ENCODE measurements at places on chromosomes 5 and 9. TPM values are rescaled to one million over a fixed set of nuclear protein-coding genes. Genes with fewer than 3 reads are reported as not detected.

The GRM6 gene
- not detected for total RNA-seq

DNA sequence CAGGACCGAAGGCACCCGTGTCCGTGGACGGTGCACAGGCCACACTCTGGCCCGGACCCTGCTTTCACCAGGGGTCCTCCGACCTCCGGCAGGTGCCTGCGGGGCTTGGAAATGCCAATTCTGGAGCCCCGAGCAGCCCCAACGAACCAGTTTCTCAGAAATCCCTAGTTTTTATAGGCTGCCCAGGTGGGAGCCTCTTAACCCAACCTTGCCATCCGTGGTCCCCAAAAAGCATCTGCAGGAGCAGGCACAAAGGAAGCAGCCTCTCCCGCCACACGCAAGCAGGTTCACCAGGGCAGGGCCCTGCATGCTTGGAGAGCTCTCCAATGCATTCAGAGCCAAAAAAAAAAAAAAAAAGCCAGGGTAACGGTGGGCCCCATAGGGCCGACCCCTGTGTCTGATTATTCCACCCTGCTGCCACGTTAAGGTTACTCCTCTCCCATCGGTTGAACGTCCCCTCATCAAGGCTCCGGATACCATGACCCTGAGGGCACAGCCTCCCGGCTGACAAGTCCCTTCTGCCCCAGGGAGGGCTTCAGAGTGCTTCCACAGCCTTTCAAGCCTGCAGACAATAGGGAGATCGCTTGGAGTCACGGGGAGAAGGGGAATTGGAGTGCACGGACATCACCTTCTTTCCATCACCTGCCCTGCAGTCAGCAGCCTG lies 796 bp upstream of the TPRN start:
- DNase-seq = no peak

DNA sequence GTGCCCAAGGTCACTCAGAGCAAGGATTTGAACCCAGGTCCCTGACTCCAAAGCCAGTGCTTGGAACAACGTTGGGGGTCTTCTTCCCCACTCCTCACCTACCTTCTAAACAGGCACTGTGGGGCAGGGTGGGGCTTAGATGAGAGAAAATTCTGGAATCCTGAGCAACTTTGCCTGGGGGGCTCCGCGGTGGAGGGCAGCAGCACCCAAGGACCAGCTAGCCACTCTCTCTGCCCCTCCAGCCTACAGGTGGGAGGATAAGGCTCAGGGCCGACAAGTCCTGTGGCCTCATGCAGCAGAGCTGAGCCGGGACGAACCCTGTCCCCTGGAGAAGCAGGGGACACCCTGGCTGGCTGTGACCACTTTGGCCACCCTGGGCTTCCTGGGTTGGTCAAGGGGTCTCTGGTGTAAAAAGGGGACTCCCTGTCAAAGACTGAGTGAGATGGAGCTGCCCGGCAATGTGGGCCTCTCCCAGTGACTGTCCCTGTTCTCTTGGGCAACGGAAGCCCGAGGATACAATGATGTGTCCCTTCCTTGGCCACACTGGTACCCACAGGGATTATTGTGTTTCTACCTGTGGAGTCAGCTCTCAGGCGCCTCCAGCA lies 26.5 kb downstream of the CEL start:
- no peak for DNase-seq

DNA sequence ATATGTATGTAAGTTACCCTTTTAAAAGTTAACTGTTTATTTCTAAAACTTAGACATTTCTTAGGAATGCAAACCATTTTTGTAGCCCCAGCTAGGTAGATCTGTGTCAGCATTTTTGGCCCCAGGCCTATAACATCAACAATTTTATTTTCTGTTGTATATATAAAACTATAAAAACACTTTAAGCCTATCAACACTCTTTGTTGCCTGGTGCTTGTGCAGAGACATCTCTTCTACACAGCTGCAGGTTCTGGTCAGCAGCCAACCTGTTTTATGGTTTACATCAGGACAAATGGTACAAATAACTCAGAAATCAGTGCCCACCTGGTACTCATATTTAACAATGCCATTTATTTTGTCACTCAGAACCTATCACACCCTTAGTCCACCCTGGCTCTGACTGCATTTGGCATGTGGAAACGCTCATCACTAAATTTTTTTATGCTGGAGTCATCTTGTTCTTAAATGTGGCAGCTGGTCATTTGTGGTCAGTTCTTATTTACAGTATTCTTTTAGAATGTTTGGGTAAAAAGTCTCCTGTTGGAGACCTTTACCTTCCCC lies 173.4 kb downstream of the DNAH5 start:
- no peak for DNase-seq

DNA sequence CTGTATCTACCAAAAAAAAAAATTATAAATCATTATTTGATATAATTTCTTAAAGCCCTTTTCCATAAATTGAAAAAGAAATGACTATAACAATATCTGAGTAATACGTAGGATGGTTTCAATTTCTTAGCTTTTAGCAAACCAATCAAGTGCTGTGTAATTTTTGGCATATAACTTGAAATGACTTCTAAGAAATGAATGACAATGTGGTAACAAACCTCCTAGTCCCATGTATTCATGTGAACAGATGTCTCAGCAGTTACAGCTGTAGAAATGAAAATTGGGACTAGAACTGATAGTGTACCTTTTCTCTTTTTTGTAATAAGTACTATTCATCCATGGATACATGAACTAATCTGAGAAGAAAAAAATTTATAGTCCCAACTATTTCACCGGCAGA lies 307.0 kb downstream of the BNC2 start:
- DNase-seq = no peak

DNA sequence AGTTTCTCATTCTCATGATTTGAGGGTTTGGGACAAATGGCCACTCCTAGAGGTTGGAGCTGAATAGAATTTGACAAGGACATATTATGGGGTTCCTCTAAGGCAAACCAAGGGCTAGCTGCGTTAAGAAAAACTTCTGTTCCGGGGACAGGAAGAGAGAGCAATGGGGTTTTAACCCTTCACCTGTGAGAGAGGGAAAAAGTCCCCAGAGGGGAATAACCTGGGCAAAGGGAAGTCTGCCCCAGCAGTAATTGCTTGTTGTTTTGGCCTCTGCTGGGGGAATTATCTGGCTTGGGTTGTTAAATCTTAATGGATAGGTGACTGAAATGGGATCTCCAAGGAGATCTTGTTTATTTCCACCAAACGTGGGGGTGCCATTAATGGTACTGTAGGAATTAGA lies 110.1 kb upstream of the MOCS2 start:
- no peak for DNase-seq

GRCh38 chr5:133247151-133247709 lies 195.4 kb downstream of the HSPA4 start:
- no peak for DNase-seq

- no peak for DNase-seq
Measured at GRCh38 chr5:77168161-77168878, 42.2 kb upstream of the PDE8B start.

The TMEM232 gene
- total RNA-seq = 0.60 TPM

DNA sequence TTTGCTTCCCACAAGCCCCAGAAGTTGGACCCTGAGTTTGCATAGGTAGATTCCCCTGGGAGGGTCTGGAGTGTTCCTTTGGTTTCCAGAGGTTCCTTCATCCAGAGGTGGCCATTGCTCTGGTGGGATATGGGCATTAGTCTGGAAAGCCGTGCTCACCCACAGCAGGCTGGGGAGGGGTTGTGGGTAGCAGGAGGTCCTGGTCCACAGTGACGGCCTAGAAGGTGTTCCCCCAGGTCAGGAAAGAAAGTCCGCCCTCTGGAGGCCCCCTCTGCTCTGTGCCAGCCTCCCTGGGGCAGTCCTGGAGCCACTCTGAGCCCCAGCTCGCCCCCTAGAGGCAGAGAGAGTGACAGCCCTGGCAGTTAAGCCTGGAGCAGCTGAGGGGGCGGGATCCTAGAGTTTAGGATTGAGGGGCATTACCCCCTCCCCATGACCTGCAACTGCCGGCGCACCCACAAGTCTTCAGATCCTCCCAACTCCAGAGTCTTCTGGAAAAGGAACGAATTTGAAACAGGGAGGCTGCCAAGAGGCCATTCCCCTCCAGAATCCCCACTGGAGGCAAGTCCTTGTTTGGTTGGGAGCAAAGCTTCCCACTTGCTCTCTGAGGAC lies 36.8 kb downstream of the NDST1 start:
- peak; percentile 68 for DNase-seq

The MRPS27 gene
- total RNA-seq = 63.4 TPM

DNA sequence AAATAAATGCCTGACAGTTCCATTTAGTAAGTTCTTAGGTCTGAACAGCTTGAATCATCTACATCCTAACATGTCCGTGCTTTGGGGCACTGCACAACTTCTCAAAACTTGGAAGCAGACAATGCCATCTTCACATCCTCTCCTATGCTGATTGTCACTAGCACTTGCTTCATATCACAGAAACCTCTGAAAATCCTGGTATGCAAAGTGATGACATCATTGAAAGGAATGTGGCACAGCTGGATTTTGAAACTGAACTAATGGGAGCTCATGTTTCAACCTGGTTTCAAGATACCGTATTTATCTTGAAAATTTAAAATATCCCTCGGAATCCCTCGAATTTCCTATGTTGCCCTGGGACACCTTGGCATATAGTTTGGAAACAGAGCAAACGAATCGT lies 490.2 kb upstream of the DAP start:
- no peak for DNase-seq

DNA sequence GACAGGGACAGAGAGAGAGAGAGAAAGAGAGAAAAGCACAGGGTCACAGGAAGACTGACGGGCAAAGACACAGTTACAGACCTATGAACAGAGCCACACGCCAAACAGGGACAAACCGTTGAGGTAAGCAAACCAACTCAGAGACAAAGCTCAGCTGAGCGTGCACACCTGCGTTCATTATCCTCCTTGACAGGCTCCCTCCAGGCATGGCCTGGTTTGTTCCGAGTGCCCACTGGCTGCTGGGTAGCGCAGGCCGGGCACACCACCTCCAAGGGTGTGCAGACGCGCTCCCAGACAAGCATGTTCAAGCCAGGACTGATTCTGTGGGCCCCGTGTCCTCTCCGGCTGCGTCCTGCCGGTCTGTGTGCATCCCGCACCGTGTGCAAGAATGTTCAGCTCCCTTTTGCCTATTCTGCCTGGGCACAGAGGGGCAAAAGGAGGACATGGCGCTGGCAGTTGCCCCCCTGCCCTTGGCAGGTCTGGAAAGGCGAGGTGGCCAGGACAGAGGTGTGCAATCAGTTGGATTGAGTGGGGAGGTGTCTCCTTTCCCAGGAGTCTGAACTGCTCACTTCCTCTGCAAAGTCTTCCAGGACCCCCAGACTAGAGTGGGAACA lies 467 bp upstream of the SMIM32 start:
- no peak for DNase-seq

DNA sequence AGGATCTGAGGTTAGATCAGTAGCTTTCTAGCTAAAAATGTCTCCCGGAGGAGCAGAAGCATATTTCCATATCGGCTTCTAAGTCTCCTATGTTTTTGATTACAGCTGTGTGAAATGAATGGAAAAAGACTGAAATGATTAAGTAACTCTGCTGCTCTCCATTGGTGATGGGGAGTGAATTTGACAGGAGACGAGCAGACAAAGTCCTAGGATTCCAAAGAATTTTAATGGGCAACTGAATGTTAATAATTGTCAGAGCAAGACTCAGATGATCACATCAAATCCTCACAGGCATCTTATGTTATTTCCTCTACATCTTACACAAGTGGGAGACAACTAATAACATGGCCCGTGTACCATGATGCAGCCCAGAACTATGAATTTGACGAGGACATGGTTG lies 66.8 kb downstream of the LIX1 start:
- no peak for DNase-seq

Data from activated CD4-positive, alpha-beta T cell treated with anti-CD3 and anti-CD28 coated beads, Interleukin-2, amount 10 ng/mL, durations not matched to agents 7 days and 5 days (primary cell).